ENCODE measurements at places on chromosomes 4 and X.

- no peak for DNase-seq
These were observed 336.2 kb downstream of the ZNF674 start for GRCh38 chrX:46209037-46209436.

- DNase-seq: no peak
These were observed 88.5 kb downstream of the FAM193A start for GRCh38 chr4:2624782-2625530.

- DNase-seq: no peak
These were observed 6.9 kb upstream of the REELD1 start for GRCh38 chr4:146207410-146207809.

- no peak for DNase-seq
These were observed 402.4 kb upstream of the NDST4 start for GRCh38 chr4:115515772-115516171.

DNA sequence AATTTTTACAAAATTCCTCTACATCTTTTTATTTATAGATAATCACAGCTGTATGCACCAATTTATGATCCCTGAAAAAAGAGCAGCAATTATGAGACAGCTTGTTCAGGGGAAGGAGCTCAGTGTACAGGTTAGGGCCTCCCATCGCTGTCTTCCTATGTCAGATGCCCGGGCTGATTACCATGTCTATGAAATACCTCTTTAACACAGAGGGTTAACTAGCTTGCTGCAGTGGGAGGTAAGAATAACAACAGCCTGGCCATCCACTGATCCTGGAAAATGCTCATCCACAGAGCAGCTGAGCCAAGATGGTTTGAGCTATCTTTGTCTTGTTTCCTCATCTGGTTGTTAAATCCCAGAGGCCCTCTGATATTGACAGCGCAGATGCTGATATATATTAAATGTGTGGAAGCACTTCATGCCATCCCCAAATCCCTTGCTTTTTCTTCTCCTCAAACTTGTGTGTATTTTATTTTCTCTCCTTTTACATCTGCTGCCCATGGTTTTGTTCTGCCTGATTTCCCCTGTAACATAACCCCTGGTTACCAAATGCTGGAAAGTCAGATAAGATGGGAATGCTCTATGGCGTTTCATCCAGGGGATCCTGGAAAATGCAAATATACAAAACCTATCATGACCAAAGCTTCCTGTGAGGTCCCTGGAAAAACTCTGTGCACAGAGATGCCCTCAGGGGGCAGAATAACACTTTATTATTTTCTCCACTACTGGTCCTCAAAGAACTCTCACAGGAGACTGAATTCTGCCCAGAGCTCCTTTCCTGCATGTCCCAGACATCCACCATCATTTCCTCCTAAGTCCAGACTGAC lies 85.8 kb upstream of the PUDP start:
- DNase-seq: no peak

DNA sequence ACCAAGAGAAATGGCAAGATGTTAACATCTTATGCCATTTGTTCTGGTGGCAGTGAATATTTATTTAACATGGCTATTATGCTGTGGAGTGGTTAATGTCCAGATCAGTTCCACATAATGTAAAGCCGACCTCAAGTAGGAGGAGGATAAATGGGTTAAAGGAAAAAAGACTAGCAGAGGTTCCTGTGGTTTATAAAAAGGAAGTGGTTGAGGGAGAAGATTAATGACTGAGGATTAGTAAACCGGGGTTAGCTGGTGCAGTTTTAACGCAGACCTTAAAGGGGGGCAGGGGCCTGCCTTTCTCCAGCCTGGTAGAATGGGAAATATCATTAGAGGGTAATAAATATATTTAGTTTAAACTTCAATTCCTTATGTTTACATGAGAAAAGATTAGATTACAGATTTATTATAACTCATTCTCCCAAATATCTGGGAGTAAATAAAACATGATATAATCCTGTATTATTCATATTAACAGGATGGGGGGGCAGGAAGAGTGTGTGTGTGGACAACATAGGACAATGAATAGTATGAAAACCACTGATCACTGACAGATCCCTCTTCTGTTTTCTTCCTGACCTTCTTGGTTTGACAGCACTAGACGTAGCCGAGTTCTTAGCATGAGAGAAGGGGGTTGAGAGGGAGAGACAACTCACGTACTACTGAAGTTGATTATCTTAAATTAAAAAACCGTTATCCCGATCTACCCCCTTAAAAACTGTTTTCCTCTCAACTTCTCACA lies 124.1 kb upstream of the LIMCH1 start:
- no peak for DNase-seq

GRCh38 chr4:60485276-60485675 lies 714.9 kb upstream of the ADGRL3 start:
- no peak for DNase-seq

DNA sequence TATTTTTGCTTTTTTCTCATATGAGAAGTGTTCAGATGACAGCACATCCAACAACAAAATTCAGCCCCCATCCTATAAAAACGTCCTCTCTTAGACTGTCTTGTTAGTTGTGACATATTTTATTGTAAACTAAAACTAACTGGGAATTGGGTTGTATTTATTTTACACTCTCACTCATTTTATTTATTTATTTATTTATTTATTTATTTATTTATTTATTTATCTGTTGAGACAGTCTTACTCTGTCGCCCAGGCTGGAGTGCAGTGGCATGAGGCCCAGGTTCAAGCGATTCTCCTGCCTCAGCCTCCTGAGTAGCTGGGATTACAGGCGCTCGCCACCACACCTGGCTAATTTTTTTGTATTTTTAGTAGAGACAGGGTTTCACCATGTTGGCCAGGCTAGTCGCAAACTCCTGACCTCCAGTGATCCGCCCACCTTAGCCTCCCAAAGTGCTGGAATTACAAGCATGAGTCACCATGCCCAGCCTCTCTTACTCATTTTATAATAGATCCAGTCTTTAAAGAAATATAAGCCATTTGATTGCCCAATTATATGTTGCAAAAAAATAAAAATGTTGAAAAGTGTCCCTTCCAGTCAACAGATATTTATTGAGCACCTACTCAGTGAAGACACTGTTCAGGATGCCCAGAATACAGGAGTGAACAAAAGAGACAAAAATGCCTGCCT lies 44.6 kb downstream of the PALLD start:
- DNase-seq: no peak

DNA sequence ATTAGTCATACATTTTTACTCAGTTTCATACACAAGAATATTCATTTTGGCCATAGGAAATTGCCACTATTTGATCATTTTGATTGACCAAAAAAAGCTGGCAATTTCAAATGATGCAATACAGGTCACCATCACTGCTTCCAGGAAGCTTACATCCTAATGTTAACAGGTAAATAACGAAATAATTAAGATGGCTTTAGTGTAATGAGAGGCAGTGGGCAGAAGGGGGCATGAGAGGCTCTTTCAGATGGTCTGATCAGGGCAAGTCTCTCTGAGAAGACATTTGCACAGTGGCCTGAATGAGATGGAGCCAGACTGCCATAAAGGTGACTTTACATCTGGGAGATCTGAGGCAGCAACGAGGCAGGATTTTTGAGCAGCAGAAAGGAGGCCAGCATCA lies 170.7 kb downstream of the SLIT2 start:
- DNase-seq: peak; percentile 41

DNA sequence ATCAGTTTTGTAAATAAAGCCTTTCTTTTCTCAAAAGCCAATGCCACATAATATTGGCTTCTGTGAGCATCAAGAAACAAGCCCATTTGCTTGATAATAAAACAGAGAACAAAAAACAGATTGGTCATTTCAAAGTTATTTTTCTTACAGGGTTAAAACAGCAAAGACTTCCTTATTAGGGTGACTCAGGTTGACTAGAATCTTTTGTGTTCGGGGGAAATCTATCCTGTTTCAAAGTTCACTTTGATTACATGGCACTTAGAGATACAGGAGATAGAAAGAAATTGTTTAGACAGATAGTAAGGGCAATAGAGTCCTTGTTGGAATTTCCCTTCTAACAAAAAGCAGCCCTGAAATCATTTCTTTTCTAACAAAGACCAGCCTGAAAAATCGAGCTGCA lies 170.0 kb upstream of the GLRA2 start:
- no peak for DNase-seq
